Suprapubic skin (tissue), 4 donors: ENCODE measurements at places on chromosomes 7 and 10.

GRCh38 chr7:46786221-46786954 is 795.5 kb downstream of the TNS3 start:
- H3K36me3 ChIP-seq: no peaks in the 10 kb centered on the region
- no peak for DNase-seq
- no peak overlapping the region for H3K4me3 ChIP-seq
- H3K27me3 ChIP-seq: no peaks in the 10 kb centered on the region

DNA sequence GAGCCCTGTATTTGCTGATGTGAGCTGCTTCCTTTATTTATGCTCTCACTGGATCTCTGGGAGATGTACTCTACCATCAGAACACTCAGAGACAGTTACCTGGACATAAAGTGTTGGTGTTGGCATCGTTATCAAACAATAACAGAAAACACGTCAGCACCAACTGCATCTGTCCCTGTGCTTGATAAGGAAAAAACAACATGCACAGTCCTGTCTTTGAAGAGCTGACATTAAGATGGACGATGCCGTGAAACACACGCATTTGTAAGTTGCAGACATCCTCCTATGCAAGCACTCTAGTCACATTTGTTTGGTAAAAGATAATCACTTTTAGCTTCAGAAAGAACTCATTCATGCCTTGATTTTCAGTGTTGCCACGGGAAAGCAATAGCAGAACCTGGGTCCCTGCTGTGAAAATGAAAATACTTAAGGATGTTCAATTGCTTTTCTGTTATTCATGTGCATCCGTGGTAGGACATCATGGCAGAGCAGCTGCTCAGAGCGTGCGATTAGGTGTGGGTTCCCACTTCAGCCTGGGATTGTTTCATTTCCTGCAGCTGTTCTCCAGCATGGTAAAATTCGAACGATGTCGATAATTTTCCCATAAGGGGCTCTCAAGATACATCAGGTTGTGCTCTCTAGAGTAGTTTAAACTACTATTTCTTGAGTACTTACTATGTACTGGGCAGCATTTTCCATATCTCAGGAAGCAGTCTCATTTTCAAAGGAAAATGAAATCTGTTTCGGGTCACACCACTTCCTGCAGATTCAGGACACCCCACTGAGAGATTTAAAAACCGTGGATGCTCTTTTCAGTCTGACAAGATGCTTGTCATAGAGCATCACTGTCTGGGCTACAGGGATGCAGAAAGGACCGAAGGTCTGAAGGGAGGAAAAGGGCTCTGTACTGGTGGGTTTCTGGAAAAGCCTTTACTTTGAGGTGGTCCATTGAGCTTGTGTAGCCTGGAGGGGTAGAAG is 248.7 kb downstream of the CAMK1D start:
- H3K4me1 ChIP-seq: peaks cover 8% of the 10 kb centered on the region
- no peaks in the 10 kb centered on the region for H3K36me3 ChIP-seq
- no peaks in the 10 kb centered on the region for H3K27me3 ChIP-seq
- no peak for DNase-seq
- H3K4me3 ChIP-seq: no peak overlapping the region
- no peak overlapping the region for H3K27ac ChIP-seq

GRCh38 chr10:132988988-132989387 is 46.6 kb upstream of the CFAP46 start:
- peaks cover 2% of the 10 kb centered on the region for H3K4me1 ChIP-seq
- no peaks in the 10 kb centered on the region for H3K36me3 ChIP-seq
- H3K27ac ChIP-seq: no peak overlapping the region
- H3K4me3 ChIP-seq: no peak overlapping the region
- DNase-seq: no peak

- no peak overlapping the region for H3K4me3 ChIP-seq
- H3K4me1 ChIP-seq: no peaks in the 10 kb centered on the region
- DNase-seq: no peak
- no peak overlapping the region for H3K27ac ChIP-seq
- H3K27me3 ChIP-seq: no peaks in the 10 kb centered on the region
- H3K36me3 ChIP-seq: no peaks in the 10 kb centered on the region
Measured at GRCh38 chr10:64733980-64734379, 1212.8 kb downstream of the REEP3 start.

- H3K4me1 ChIP-seq: no peaks in the 10 kb centered on the region
- no peak overlapping the region for H3K4me3 ChIP-seq
- H3K27ac ChIP-seq: no peak overlapping the region
- H3K36me3 ChIP-seq: no peaks in the 10 kb centered on the region
Measured at GRCh38 chr7:121913947-121914675, 41.1 kb downstream of the PTPRZ1 start.

GRCh38 chr10:36110097-36110496 is 468.0 kb upstream of the FZD8 start:
- no peaks in the 10 kb centered on the region for H3K27me3 ChIP-seq
- no peak for DNase-seq
- no peaks in the 10 kb centered on the region for H3K4me1 ChIP-seq

GRCh38 chr7:129212126-129212525 is 12.7 kb upstream of the AHCYL2 start:
- DNase-seq: no peak
- no peaks in the 10 kb centered on the region for H3K4me1 ChIP-seq
- peaks cover 26% of the 10 kb centered on the region for H3K36me3 ChIP-seq
- H3K27ac ChIP-seq: no peak overlapping the region

DNA sequence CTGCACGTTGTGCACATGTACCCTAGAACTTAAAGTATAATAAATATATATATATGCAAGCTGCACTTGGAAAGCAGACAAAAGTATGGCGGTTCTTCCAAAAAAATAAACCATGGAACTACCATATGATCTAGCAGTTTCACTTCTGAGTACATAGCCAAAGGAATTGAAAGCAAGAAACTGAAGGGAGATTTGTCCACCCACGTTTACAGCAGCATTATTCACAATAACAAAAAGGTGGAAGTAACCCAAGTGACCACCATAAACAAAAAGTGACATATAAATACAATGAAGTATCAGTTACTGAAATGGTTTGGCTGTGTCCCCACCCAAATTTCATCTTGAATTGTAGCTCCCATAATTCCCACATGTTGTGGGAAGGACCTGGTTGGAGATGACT is 525.3 kb upstream of the CELF2 start:
- no peak overlapping the region for H3K27ac ChIP-seq
- no peaks in the 10 kb centered on the region for H3K4me1 ChIP-seq
- H3K36me3 ChIP-seq: no peaks in the 10 kb centered on the region
- no peaks in the 10 kb centered on the region for H3K27me3 ChIP-seq

DNA sequence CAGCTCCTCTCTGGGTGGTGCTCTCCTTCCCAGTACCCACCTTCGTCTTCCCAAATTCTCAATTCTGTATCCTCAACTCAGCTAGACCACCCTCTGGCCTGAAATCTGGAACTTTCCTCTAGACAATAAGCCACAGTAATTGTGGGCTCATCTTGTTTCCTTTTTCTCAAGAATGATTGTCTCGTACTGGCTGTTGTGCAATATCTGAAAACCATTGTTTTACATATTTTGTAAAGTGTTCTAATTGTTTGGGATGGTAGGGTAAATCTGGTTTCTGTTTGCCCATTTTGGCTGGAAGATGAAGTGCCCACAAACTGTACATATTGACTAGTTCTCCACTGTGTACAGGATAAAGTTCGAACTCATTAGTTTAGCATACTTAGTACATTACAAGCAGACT is 11.3 kb upstream of the NOBOX start:
- H3K36me3 ChIP-seq: no peaks in the 10 kb centered on the region
- H3K4me1 ChIP-seq: peaks cover 14% of the 10 kb centered on the region
- no peaks in the 10 kb centered on the region for H3K27me3 ChIP-seq
- no peak for DNase-seq

DNA sequence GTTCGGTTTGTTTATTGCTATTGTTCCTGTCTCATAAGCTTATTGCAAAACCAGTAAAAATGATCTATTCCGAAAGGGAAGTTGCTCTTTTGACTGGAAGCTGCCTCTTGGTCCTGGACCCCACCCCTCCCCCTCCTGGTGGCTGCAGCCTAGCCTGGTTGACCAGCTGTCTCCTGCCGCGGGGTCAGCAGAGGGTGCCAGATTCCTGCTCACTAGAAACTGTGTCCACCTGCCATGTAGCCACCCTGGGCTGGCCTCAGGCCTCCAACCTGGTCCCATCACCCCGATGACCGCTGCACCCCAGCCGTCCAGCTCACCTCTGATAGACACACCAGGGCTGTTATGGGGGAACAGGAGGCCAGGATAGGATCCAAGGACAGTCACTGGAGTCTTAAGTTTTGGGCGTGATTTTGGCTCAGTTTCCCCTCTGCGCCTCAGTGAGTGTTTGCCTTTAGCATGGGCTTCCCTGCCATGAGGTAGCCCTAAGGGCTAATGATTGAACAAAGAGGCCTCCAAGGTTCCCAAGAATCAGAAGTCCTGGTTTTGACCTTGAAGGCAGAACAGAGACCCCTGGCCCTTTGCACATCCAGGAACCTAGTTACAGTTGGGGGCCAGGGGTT is 32.9 kb upstream of the SLF2 start:
- H3K27ac ChIP-seq: no peak overlapping the region
- H3K36me3 ChIP-seq: no peaks in the 10 kb centered on the region
- H3K4me3 ChIP-seq: no peak overlapping the region
- no peak for DNase-seq
- H3K27me3 ChIP-seq: peaks cover 36% of the 10 kb centered on the region

DNA sequence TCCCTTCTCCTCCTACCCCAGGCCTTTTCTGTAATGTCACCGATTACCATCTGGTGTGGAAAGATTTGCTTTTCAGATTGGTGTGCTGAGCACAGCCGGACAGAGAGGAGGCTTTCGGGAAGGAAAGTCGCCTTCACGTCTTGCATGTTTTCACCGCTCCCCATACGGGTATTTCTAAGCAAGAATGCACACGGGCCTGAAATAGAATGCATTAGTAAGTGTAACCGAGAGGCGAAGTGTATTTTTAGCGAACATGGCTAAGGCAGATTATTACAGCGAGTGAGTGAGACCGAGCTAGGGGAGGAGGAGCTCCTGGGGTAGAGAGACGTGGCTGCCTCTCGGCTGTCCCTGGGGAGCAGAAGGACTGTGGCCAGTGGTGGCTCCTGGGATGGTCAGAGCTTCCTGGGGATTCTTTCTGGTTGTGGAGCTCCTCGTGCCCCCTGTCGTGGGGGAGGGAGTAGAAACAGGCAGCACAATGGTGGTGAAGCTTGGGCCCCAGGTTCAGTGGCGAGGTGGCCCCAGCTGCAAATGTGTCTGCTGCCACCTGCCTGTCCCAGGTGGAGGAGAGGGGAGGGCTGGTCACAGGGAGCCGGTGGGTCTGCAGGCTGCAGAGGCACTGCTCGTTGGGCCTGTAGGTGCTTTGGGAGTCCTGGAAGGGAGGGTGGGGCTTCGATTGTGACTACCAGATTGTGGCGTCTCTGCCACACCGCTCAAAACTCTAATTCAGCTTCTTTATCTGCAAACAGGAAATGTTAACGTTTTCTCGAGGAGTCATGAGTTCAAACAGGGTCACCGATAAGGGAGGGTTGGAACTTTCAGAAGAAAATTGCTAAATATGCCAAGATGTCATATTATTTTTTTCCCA is 135.8 kb downstream of the CAMK1D start:
- H3K27ac ChIP-seq: peak overlapping the region; percentile 48
- DNase-seq: no peak
- H3K4me3 ChIP-seq: no peak overlapping the region
- H3K4me1 ChIP-seq: peaks cover 9% of the 10 kb centered on the region
- no peaks in the 10 kb centered on the region for H3K36me3 ChIP-seq
- no peaks in the 10 kb centered on the region for H3K27me3 ChIP-seq

DNA sequence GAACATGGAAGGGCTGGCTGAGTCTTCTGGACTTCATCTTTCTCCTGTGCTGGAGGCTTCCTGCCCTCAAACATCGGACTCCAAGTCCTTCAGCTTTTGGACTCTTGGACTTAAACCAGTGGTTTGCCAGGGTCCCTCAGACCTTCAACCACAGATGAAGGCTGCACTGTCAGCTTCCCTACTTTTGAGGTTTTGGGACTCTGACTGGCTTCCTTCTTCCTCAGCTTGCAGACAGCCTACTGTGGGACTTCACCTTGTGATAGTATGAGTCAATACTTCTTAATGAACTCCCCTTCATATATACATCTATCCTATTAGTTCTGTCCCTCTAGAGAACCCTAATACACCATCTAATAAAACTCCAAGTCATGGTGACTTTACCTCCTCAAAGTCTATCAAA is 4.0 kb upstream of the CLEC5A start:
- no peak overlapping the region for H3K27ac ChIP-seq
- H3K4me3 ChIP-seq: no peak overlapping the region
- no peaks in the 10 kb centered on the region for H3K36me3 ChIP-seq
- no peaks in the 10 kb centered on the region for H3K27me3 ChIP-seq
- DNase-seq: no peak

- H3K27me3 ChIP-seq: peaks cover 9% of the 10 kb centered on the region
- DNase-seq: no peak
- H3K36me3 ChIP-seq: no peaks in the 10 kb centered on the region
- H3K4me3 ChIP-seq: no peak overlapping the region
Measured at GRCh38 chr10:1171586-1171985, 115.4 kb downstream of the WDR37 start.

DNA sequence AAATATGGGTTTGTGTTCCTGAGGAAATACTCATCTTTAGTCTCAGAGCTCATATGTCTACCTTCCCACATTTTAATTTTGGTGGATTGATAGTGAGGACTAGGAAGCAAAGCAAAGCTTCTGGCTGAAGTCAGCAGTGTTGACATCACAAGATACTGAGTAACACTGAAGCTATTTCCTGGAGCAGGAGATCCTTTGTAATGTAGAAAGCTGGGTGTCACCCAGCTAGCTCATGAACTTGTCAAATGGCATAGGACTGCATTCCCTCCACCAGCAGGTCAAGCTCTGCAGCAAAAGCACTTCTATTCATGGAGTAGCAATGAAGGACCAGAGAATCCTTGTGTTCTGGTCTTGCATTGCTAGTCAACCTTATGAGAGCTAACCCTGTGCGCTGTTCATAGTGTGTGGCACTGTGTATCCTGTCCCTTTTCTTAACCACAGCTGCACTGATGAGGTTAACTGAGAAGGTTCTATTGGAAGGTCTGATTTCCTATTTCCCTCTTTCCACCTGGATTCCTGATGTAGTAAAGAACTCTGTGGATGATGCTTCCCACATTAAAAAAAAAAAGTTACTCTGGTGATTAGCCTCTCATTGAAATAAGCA is 94.8 kb upstream of the ZNF804B start:
- H3K27me3 ChIP-seq: no peaks in the 10 kb centered on the region
- H3K4me3 ChIP-seq: no peak overlapping the region
- H3K27ac ChIP-seq: no peak overlapping the region
- no peak for DNase-seq
- no peaks in the 10 kb centered on the region for H3K36me3 ChIP-seq
